ENCODE measurements at places on chromosomes 6 and 20. TPM values are rescaled to one million over a fixed set of nuclear protein-coding genes. Genes with fewer than 3 reads are reported as not detected.

Gene THBS2
- not detected for total RNA-seq

Gene HLA-G
- 0.91 TPM for total RNA-seq

Gene LINC00237
- total RNA-seq, result not detected

Gene OOEP
- not detected for total RNA-seq

Gene PNPLA1
- total RNA-seq, result not detected

Gene LHFPL5
- not detected for total RNA-seq

Gene LTB
- total RNA-seq, result 1,909 TPM

Gene LY6G6C
- total RNA-seq, result not detected

Gene SLC22A1
- 2.2 TPM for total RNA-seq

Gene TCF21
- not detected for total RNA-seq

Gene KCNK5
- total RNA-seq, result 0.34 TPM

Gene SLC22A16
- not detected for total RNA-seq

Gene MYB
- total RNA-seq, result 18.4 TPM

Gene SLC16A10
- total RNA-seq, result 16.7 TPM

Gene SLC17A3
- 0.64 TPM for total RNA-seq

Gene FRMD1
- total RNA-seq, result not detected

Gene LY6G6D
- total RNA-seq, result not detected

Gene UNC5CL
- total RNA-seq, result 6.4 TPM

Gene SPTLC3
- total RNA-seq, result 0.24 TPM

Gene AGPAT4
- total RNA-seq, result 4.4 TPM

Gene SERINC3
- total RNA-seq, result 75.7 TPM

Gene SYS1
- total RNA-seq, result 67.1 TPM

Gene GFOD1
- 0.73 TPM for total RNA-seq

Gene TREML2
- total RNA-seq, result 4.2 TPM

Gene CAGE1
- 0.48 TPM for total RNA-seq

Gene SLC22A2
- total RNA-seq, result not detected

Gene ATP6V1G2
- 2.8 TPM for total RNA-seq

Gene SIRPD
- 0.16 TPM for total RNA-seq

Gene DACT2
- not detected for total RNA-seq

Gene TSPO2
- total RNA-seq, result not detected
